ENCODE measurements at places on chromosomes 1 and 21. TPM values are rescaled to one million over a fixed set of nuclear protein-coding genes. Genes with fewer than 3 reads are reported as not detected.

The LAD1 gene
- polyA plus RNA-seq = not detected

The PROK1 gene
- not detected for polyA plus RNA-seq

The MAP3K7CL gene
- 5.9 TPM for polyA plus RNA-seq

The ILDR2 gene
- polyA plus RNA-seq = not detected

The USP24 gene
- polyA plus RNA-seq = 10.3 TPM
